ENCODE measurements at places on chromosomes 16 and 17. TPM values are rescaled to one million over a fixed set of nuclear protein-coding genes. Genes with fewer than 3 reads are reported as not detected.
A peak's percentile ranks its signal among the peaks of the same experiment; 100 is the strongest.

DNA sequence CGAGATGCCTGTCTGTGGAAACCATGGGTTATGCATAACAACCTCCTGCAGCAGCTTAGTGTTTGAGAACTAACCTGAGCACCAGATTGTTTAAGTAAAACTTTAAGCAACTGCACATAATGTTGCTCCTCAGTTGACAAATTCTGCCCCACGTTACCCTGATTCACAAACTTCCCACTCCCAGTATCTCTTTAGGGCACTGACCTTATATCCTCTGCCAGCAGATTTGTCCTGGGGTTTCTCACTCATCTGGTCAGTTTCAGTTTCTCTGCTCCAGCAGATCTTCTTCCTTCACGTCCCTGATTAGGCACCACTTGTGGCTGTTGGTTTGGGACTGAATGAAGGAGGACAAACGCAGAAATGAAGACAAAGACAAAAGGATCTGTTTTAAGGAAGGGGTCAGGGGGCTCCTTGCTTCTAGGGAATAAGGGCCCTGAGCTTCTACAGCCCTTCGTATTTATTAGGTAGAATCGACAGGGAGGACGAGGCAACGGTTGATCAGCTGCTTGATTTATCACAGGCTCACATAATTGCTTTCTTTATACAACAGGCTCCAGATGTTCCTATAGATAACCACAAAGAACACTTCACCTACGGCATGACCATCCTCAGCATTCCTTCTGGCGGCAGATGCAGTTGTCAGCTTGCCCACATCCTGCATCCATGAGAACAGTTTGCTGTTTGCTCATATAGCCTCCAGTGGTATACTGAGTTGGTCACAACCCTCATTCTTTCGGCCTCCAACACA, 13.5 kb upstream of the ZNF689 start:
- no peak overlapping the region for H3K4me3 ChIP-seq
- no peaks in the 10 kb centered on the region for H3K4me1 ChIP-seq
- no peaks in the 10 kb centered on the region for H3K36me3 ChIP-seq

DNA sequence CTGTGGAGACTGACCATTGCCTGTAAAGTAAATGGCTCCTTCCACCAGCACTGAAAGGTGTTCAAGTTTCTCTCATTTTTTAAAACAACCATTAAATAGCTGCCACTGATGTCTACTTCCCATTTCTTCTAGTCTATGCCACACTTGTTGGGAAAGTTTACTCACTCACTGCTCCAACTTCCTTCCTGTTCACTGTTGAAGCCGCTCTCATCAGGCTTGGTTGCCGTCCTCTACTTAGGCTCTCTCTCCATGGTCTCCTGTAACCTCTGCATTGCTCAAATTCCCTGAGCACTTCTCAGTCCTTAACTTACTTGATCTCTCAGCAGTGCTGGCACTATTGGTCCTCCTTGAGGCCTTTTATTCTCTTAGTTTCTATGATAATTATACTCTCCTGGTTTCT, 32.4 kb downstream of the SNX11 start:
- H3K4me1 ChIP-seq = no peaks in the 10 kb centered on the region
- no peaks in the 10 kb centered on the region for H3K36me3 ChIP-seq
- DNase-seq = no peak
- H3K27me3 ChIP-seq = no peaks in the 10 kb centered on the region
- H3K27ac ChIP-seq = no peak overlapping the region

DNA sequence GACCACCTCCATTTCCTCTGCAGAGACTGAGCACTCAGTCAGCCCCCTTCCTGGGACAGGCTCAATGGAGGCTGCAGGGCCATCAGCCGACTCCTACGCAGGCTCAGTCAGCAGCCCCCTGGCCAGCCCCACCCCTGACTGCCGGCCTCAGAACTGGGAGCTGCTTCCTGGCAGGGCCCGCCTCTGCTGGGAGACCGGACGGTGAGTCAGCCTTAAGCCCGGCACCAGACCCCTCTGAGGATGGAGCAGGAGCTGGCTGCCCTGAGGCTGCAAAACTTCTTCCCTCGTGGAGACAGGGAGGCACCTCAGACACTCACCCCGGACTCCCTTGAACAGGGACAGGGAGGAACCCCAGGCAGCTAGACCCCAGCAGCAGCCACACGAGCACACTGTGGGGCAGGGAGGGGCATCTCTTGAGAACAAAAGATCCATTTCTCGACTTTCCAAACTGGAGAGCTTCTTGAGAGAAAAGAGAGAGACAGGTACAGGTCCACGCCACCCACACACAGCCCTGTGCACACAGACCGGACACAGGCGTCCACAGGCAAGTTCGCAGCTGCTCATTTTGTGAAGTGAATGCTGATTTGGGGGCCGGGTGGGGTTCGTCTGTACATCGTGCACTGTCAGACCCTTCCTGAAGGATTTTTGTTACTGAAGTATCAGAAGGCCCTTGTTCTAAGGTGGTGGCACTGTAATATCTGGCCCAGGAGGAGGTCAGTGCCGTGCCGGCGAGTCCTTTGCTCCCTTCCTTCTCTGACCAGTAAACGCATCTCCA, 1.3 kb upstream of the TUBB3 start:
- peak overlapping the region; percentile 86 for H3K4me3 ChIP-seq
- DNase-seq = peak; percentile 60
- peaks cover 35% of the 10 kb centered on the region for H3K4me1 ChIP-seq

KRTAP16-1 gene
- total RNA-seq = not detected

ZNF469 gene
- total RNA-seq = 1.9 TPM

TEX19 gene
- total RNA-seq = 1.1 TPM

MT1A gene
- total RNA-seq = not detected

GRCh38 chr16:85202631-85203461, 90.6 kb upstream of the CIBAR2 start:
- no peaks in the 10 kb centered on the region for H3K27me3 ChIP-seq
- peaks cover 20% of the 10 kb centered on the region for H3K4me1 ChIP-seq
- peak overlapping the region; percentile 75 for H3K27ac ChIP-seq
- H3K4me3 ChIP-seq = no peak overlapping the region
- no peaks in the 10 kb centered on the region for H3K36me3 ChIP-seq
- DNase-seq = peak; percentile 64

All from GM23338 (cell line).